ENCODE measurements at places on chromosomes 16 and 17.

GRCh38 chr16:27879601-27880247 is 183.8 kb downstream of the GSG1L start:
- no peak for DNase-seq

- DNase-seq, result no peak
These were observed 27.1 kb downstream of the OGFOD1 start for GRCh38 chr16:56478281-56479049.

GRCh38 chr17:14202388-14203166 is 34.1 kb downstream of the CDRT15 start:
- no peak for DNase-seq

DNA sequence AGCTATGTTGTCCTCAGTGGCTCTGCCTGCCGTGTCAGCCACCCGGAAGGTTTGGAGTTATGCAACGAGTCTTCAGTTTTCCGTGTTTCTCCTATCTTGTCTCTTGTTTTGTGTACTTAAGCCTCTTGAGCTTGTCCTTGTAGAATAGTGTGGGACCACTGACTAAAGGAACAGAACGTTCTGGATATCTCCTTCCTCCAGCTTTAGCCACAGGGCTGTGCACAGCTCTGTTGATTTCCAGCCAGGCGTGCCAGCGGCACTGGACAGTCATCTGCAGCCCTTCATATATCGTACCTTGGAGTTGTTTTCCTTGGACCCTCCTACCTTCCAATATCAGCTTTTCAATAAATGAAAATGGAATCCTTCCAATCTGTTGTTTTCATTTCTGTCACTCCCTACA is 39.8 kb downstream of the TMEM11 start:
- DNase-seq, result no peak

- DNase-seq, result no peak
These were observed 169.9 kb downstream of the CYB561 start for GRCh38 chr17:63275971-63276745.

- no peak for DNase-seq
These were observed 10.6 kb downstream of the MIEN1 start for GRCh38 chr17:39719563-39720355.

- no peak for DNase-seq
These were observed 105.7 kb downstream of the C17orf67 start for GRCh38 chr17:56727876-56728617.

DNA sequence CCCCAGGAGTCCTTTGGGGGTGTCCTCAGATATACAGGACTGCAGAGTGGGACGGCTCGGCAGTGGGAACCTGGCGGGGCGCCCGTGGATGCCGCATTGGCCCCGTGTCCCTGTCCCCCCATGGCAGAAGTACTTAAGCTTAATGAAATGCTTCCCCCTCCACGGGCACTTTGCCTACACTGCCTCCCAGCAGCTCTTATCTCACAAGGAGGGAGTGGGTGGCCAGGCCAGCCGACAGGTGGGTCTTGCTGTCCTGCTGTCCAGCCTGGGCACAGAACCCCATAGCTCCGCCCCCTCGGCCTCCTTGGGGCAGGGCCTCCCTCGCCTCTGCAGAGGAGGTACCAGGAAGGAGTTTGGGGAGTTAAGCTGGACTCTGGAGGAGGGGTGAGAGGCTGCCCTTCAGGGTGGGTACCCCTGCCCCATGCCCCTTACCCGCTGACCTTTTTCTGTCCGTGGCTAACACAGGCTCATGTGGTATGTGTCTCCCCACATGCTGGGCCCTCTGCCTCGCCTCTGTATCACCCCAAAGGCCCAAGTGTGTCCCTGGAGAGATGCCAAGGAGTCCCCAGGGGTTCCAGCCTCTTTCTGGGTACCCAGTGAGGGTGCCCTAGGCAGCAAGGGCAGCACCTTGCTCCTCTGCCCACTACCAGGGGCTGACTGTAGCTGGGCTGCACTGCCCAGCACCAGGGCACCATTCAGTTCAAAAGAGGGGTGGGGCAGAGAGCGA is 8.7 kb downstream of the THRA start:
- no peak for DNase-seq

- DNase-seq, result peak; percentile 10
These were observed 1.2 kb downstream of the MAF start for GRCh38 chr16:79599256-79599836.

DNA sequence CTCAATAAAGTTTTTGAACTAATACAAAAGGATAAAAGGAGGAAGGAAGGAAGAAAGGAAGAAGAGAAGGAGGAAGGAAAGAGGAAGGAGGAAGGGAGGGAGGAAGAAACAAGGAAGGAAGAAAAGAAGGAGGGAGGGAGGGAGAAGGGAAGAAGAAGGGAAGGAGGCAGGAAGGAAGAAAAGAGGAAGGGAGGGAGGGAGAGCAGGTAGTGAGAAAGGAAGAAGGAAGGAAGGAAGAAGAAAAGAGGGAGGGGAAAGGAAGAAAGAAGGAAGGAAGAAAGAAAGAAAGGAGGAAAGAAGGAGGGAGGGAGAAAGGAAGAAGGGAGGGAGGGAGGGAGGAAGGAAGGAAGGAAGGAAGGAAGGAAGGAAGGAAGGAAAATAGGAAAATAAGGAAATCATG is 263.8 kb upstream of the C16orf82 start:
- no peak for DNase-seq

DNA sequence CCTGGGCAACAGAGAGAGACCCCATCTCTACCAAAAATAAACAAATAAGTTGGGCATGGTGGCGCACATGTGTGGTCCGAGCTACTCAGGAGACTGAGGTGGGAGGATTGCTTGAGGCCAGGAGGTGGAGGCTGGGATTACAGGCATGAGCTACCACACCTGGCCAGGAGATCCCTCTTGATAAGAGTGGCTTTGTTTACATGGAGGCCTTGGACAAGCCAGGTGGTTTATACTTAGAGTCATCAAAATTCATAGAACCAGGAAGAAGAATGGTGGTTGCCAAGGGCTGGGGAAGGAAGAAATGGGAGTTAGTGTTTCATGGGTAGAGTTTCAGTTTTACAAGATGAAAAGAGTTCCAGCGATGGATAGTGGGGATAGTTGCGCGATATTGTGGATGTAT is 8.8 kb upstream of the ZFP1 start:
- DNase-seq, result no peak

GRCh38 chr16:9441012-9441411 is 349.6 kb downstream of the HAPSTR1 start:
- no peak for DNase-seq
